Ureter (tissue), 1 donor: ENCODE measurements at places on chromosomes 1 and 21.

- DNase-seq, result no peak
Measured at GRCh38 chr21:38042246-38042645, 126.0 kb upstream of the KCNJ6 start.

DNA sequence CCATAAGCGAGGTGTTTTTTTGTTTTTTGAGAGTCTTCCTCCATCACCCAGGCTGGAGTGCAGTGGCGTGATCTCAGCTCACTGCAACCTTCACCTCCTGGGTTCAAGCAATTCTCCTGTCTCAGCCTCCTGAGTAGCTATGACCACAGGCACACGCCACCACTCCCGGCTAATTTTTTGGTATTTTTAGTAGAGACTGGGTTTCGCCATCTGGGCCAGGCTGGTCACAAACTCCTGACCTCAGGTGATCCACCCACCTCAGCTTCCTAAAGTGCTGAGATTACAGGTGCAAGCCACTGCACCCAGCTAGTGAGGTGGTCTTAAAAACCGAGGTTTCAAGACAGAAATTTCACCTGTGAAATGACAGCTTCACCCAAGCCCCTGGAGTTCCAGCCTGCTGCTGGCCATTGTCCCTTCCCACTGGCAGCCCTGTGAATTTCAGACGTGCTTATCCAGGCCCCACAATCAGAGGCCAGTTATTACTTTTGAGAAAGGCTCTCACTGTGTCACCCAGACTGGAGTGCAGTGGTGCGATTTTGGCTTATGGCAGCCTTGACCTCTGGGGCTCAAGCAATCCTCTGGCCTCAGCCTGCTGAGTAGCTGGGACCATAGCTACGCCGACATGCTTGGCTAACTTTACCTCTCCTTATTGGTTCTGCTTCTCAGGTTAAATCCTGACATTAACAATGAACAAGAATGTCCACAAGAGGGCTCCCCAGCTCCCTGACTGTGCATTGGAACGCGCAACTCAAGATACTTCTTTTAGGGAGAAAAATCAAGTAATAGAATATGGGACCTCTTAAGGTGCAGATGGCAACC, 19.4 kb downstream of the ENO1 start:
- DNase-seq, result no peak

DNA sequence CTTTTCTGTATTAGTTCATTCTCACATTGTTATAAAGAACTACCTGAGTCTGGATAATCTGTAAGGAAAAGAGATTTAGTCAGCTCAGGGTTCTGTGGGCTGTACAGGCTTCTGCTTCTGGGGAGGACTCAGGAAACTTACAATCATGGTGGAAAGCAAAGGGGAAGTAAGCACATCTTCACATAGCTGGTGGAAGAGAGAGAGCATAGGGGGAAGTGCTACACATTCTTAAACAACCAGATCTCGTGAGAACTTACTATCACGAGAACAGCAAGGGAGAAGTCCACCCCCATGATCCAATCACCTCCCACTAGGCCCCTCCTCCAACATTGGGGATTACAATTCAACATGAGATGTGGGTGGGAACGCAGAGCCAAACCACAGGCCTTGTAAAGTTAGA, 37.9 kb upstream of the AHCTF1 start:
- no peak for DNase-seq

GRCh38 chr1:147850737-147851136, 51.9 kb upstream of the GJA8 start:
- no peak for DNase-seq

- no peak for DNase-seq
Measured at GRCh38 chr1:170388489-170388888, 143.5 kb upstream of the GORAB start.

DNA sequence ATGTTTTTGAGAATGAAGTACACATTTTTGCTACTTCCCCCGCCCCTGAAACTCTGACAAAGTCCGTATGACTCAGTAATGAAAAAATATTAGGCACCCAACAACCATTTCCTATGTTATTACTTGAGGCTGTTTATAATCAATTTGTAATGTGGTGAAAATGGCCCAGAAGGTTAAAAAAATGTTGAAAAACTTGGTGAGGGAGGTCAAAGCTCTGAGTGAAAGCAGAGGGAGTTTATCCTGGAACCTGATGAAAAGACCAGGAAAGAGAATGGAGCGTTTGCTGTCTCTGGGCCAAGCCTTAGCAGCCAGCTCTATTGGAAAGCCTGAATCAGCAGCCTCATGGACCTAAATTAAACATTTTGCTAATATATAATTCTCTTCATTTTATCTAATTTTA, 367.7 kb upstream of the NEGR1 start:
- DNase-seq, result no peak

DNA sequence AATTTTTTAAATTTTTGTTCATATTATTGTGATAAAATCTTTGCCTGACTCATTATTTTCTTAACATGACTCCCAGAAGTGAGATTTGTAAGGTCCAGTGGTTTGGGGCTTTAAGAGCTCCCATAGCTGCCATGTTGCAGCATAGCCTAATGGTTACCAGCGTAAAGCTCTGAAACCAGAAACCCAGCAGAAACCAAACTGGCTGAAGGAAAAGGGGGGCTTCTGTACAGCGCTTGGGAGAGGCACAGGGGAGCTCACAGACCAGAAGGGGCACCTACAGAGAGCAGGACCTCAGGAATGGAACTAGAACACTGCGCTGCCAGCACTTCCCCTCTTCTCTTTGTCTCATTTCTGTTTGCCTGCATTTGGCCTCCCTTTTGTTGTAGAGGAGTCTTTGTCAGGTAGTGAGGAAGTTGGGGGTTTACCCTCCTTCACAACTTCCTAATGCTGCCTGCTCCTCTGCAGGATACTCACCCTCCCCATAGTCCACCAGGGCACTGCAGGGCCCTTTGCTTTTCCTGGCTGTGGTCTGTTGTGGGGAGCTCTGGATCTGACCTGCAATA, 2.6 kb upstream of the PYCR2 start:
- DNase-seq, result no peak

GRCh38 chr1:52599236-52599635, 2.9 kb upstream of the GPX7 start:
- no peak for DNase-seq

GRCh38 chr1:247345881-247346280, 14.2 kb upstream of the ZNF496 start:
- no peak for DNase-seq

GRCh38 chr1:84795966-84796600, 96.9 kb downstream of the LPAR3 start:
- DNase-seq, result no peak

DNA sequence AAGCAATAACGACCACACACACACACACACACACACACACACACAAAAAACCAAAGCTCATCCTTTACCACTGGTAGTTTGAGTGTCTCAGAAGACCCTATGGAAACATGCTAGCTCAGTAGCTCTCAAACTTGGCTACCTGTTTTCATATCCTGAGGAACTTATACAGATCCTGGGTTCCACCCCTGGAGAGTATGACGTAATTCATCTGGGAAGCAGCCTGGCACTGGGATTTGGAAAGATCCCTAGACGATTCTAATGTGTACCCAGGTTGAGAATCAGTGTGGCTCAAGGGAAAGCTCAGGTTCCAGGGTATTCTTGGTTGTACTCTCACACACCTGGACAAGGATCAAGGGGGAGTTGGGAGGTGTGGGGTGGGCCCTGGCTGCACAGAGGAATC, 85.9 kb downstream of the SELENOF start:
- no peak for DNase-seq

- DNase-seq, result peak; percentile 76
Measured at GRCh38 chr1:15703562-15703961, 19.4 kb downstream of the PLEKHM2 start.

DNA sequence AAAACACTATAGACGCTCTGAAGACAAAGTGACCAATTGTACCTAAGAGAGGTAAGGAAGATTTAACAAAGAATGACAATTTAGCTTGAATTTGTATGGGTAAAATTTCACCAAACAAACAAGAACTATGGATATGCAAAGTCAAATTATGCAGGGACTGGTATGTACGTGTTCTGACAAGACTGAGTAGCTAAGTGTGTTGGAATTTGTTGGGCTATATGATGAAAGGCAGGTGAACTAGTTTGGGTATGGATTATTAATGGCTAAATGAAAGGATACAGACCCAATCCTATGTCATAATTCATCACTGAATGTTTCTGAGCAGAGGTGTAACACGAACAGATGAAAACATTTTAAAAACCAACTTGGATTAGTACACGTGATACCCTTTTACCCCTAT, 7.6 kb downstream of the DNTTIP2 start:
- DNase-seq, result no peak

DNA sequence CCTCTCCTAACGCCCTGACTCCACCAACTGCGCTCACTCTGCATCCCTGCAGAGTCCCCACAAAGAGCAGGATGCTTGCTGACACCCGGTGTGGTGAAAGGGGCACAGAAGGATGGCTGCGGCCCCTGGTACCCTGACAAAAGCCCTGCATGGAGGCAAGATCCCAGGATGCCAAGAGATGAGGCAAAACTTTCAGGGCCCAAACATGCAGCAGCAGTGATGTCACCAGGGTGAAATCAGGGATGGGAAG, 36.6 kb downstream of the SLC9A1 start:
- DNase-seq, result no peak

DNA sequence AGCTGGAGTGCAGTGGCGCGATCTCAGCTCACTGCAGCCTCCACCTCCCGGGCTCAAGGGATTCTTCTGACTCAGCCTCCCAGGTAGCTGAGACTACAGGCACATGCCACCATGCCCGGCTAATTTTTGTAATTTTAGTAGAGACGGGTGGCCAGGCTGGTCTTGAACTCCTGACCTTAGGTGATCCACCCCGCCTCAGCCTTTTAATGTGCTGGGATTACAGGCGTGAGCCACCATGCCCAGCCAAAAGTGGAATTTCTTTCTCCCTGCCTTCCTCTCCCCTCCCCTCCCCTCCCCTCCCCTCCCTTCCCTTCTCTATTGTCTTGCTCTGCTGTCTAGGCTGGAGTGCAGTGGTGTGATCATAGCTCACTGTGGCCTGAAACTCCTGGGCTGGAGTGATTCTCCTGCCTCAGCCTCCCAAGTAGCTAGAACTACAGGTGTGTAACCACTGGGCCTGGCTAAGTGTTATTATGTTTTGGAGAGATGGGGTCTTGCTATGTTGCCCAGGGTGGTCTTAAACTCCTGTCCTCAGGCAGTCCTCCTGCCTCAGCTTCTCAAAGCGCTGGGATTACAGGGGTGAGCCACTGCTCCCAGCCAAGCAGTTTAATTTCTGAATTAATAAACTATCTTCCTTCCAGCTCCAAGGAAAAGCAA, 10.0 kb upstream of the MACF1 start:
- DNase-seq, result no peak

- DNase-seq, result no peak
Measured at GRCh38 chr1:18803151-18803791, 56.2 kb downstream of the TAS1R2 start.

DNA sequence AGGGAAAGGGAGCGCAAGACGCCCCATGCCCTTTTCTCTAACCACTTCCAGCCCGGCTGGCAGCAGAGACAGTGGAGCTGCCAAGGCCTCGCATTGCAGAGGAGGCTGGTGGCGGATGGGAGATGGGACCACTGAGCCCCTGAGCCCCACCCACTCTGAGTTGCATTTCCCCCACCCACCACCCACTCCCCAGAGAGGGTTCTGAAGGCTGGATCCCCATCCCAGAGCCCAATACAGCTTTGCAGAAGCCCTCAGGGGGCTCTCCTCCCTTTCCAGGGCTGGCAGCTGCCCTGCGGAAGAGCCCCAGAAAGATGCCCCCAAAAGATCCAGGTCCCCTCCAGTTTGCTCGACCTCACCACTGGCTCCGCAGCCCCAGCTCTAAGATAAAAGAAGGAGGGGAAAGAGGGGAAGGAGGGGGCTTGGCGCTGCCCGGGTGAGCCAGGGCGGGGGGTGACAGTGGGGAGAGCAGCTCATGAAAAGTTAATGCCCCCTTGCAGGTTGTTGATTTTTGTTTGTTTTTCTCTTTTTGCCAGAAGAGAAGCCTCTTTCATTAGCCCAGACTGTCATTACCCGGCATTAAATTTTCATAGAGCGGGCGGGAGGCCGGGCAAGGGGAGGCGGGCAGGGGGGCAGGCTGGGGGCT, 38.4 kb upstream of the CASZ1 start:
- DNase-seq, result no peak
